ENCODE measurements at places on chromosomes 6 and 20.

DNA sequence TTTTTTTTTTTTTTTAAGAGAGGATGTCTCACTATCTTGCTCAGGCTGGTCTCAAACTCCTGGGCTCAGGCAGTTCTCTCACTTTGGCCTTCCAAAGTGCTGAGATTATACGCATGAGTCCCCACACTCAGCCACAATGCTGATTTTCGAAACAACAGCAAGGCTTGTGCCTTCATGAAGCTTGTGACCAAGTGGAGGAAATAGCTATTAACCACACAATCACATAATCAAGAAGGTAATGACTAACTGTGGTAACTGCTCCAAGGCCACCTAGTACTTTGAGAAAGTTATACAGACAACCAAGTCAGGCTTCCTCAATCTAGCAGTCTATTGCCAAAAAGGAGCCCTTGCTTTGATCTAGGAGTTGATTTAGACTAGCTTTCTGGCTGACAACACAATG lies 46.3 kb downstream of the SOD2 start:
- no peak for DNase-seq

DNA sequence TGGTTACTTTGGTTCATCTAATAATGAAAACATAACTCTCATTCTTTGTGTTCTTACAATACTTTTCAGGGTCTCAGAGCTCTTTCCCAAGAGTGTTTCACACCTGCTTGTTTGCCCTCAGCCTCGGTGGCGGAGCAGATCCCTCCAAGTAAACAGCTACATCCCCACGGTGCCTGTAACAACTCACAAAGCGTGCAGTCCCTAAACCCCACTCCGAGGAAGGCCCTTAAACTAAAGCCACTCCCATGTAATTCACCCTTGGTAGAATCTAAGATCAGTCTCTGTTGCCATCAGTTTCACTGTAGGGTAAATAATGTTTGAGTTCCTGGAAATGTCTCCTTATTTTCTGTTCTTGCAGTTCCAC lies 101.1 kb downstream of the TFAP2A start:
- no peak for DNase-seq

- DNase-seq = no peak
Observed at GRCh38 chr6:43267619-43268354, 24.5 kb downstream of the TTBK1 start.

DNA sequence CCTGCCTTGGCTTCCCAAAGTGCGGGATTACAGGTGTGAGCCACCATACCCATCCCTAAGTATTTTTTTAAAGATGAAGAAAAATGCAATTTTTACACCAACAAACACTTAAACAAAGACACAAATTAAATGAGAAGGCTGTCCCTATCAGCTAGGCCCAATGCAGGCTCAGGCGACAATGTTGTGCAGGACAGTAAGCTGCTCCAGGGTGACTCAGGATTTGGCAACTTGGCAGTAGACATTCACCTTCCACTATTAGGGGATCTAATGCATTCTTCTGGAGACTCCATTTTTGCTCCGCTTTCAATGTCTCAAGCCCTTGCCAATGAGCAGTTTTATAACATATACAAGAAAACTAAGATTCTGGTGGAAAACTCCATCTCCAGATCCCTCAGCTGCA lies 19.7 kb downstream of the NDRG3 start:
- DNase-seq = no peak

DNA sequence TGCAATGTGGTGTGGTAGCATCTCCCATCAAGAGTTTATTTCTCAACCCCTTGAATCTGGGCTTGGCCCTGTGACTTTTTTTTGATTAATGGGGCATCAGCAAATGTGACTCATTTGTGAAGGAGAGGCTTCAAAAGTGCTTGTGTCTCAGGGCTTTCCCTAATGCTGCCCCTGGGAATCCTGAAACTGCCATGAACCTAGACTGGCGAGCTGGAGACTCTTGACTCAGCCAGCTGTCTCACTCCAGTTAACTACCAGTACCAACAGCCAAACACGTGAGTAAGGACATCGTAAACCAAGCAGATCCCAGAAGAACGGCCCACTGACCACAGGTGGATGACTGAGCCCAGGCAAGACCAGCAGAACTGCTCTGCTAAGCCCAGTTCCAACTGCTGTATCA lies 72.8 kb upstream of the ADTRP start:
- no peak for DNase-seq

DNA sequence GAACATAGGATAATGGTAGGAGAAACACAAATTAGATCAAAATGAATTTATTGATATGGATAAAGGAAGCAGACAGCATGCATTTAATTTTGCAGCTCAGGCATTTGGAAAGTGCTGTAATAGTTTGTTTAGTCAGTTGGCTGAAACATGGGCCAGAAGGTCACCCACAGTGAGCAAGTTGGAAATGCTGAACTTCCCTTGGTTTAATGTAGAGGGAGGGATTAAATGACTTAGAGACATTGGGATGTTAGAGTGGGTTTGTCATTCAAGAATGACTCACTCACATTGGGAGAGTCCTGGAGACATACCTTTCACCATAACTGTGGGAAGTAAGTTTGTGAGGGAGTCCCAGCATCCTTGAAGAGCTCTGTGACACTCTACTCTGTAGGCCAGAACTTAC lies 231.5 kb upstream of the PLCB4 start:
- DNase-seq = no peak

- no peak for DNase-seq
Observed at GRCh38 chr6:11025921-11026635, 18.0 kb downstream of the ELOVL2 start.

DNA sequence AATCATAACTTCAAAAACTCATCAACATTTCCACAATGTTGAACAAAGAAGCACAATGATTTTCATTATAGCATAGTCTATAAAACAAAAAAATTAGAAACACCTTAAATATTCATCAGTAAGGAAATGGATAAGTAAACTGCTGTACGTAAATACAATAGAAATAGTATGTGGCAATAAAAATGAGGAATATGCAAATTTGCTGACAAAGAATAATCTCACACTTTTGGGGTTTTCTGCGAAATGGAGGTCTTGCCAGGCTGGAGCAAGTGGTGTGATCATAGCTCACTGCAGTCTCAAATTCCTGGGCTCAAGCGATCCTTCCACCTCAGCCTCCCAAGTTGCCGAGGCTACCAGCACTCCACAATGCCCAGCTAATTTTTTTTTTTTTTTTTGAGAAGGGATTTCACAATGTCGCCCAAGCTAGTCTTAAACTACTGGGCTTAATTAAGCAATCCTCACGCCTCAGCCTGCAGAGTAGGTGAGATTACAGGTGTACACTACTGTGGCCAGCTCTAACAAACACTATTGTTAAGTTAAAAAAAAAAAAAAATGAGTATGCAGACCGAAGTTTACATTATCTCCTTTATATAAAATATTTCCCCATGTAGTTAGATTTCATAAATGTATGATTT lies 58.8 kb upstream of the SMIM28 start:
- no peak for DNase-seq

DNA sequence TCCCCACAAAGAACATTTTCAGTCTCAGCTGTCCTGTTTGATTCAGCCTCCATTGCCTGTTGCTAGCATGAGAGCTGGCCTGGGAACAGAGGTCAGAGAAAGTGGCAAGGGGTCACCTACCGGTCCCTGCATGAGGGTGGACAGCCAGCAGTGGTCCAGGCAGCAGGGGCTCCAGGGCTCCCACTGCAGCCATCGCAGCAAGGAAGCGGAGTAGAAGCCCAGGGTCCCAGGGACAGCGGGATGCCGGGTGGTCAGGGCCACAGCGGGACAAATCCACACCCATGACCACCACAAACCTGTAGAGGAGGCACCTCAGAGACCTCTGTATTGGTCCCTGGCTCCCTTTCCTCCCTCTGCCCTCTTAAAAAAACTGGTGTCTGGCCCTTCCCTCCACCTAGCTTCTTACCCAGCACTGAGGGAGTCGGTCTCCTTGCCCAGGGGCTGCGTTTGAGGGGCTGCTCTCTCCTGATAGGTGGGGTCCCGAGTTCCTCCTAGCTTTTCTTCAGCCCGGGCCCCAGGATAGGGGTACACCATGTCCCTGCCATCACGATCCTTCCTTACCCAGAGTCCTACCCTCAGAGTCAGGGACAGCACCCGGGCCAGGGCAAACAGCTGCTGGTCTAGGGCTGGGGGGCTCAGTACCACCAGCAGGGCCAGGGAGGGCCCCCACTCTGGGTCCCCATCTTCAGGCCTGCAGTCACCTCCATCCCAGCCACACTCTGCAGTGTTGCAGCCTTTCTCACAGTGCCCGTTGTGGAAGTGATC lies 8.4 kb upstream of the GPSM3 start:
- DNase-seq = no peak

DNA sequence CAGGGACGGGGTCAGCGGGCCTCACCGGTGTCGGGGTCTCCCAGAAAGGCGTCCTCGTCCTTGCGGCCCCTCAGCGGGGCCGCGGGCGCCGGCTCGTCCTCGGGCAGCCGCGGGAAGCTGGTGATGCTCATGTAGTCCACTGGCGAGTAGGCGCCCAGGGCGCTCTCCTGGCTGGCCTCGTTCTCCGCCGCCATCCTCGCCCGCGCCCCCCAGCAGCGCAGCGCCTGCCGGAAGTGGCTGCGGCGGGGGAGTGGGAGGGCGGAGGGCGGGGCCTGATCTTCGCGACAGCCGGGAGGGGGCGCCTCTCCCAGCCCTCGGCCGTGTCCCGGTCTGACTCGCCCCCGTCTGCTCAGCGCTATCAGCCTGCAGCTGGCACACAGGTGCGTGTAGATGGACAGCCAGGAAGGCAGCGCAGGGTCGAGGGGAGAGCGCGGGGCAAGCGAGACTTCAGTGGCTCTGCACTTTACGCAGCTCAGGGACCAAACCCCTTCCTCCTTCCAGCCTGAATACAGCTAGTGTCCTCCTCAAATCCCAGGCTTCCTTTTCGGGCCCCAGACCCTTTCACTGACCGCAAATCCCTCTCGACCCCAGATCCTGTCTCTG lies at the start of gene GGT7:
GGT7 (minus strand) TSS at position 235 of the 603 bp plus-strand sequence; CDS start at position 194, 41 bp downstream.
- DNase-seq = peak; percentile 90

DNA sequence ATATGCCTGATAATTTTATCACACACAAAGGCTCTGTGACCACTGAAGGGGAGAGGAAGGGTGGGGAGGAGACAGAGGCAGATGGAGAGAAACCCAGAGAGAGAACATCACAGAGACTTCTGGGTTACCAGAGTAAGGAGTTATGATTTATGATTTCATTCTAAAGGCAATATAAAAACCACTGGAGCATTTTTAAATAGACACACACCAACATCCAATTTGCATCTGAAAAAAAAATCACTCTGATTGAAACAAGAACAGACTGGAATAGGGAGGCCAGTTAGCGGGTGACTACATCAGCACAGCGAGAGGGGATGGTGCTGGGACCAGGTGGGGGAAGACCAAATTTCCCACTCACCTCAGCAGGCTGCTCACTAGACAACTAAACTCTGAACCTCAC lies 104.8 kb downstream of the AGPAT4 start:
- DNase-seq = no peak

- no peak for DNase-seq
Observed at GRCh38 chr6:77401231-77401630, 62.1 kb downstream of the HTR1B start.

DNA sequence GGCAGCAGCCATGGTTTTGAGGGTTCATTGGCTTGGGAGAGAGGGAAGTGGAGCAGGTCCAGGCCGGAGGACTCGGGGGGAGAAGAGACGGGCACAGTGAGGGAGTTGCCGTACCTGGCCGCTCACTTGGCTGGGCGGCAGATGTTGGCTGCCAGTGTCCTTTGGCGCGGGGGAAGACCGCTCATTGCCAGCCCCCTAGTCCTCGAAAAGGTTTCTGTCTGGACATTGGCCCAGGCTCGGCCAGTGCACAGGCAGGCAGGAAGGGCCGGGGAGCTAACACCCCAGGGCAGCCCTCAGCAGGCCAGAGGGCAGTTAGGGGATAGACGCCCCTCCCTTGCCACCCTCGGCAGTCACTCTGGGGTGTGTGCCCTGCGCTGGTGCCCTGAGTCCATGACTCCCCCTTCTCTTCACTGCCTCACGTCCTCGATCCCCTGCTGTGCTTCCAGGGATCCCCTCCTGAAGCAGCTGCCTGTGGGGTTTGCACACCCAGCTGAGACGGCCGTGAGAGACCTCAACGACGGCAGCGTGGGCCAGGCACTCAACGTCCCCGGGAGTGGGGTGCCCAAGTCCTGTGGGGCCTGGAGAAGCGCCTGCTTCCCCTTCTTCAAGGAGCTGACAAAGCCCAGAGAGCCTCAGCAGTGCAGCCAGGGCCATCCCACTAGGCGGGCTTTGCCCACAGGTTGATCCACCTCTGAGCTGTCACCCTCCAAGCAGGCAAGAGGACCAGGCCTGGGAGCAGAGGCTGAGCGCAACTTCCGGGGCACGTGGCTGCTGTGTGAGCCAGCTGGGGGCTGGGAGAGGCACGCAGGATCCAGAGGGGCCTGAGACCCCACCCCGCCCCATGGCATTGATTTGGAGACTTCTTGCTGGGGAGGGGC lies 20.4 kb downstream of the RBM38 start:
- no peak for DNase-seq

DNA sequence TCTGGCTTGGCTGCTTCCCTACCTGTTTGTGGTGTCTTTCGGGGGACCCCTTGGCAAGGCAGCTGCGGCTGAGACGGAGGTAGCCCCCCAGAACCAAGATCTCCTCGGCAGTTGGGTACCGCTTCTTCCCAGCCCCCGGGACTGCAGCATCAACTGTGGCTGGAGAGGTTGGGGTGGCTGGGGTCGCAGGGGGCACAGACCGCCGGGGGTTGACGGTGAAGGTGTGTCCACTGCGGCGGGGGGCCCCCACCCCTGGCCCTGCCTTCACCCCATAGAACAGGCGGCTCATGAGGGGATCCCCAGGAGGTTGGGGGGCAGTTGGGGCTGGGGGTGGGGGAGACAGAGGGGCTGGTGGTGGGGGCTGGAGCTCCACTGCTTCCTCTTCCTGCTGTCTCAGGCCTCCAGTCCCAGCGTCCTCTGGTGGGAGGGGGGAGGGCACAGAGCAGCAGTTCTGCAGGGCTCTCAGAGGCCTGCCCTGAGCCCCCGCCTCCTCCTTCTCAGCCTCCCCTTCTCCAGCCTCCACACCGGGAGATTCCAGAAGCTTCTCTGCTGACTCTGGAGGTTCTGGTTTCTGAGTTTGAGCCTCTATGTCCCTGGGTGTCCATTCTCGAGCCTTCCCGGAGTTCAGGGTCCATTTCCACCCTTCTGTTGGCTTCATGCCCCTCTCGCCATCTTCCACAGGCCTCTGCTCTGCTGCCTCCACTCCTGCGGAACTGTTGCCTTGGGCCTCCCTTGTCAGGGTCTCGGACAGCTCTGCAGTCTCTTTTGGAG lies 1.9 kb downstream of the PPP1R18 start:
- DNase-seq = peak; percentile 51

DNA sequence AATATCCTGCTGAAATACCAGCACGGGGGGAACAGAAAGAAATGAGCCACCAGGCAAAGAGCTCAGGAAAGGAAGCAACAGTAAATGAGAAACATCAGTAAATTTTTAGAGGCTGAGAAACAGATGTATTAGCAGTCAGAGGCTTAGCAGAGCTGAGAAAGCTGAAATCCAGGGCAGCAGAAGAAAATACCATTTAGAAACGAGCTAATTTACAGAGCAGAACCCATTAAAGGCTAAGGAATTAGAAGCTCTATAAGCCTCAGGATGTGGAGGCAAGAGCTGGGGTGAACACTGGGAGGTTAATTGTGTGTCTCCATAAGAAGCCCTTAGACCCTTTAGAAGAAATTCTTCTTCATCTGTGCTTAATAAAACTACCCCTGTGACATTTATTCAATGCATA lies 178.6 kb upstream of the RGS17 start:
- DNase-seq = no peak

GRCh38 chr6:106975738-106976064 lies 1.2 kb upstream of the CD24 start:
- no peak for DNase-seq
